ENCODE measurements at places on chromosomes 2 and 18.

- no peak for DNase-seq
Measured at GRCh38 chr2:168139852-168140251, 107.5 kb downstream of the STK39 start.

GRCh38 chr2:199973703-199974102 lies 18.3 kb downstream of the MAIP1 start:
- peak; percentile 58 for DNase-seq

DNA sequence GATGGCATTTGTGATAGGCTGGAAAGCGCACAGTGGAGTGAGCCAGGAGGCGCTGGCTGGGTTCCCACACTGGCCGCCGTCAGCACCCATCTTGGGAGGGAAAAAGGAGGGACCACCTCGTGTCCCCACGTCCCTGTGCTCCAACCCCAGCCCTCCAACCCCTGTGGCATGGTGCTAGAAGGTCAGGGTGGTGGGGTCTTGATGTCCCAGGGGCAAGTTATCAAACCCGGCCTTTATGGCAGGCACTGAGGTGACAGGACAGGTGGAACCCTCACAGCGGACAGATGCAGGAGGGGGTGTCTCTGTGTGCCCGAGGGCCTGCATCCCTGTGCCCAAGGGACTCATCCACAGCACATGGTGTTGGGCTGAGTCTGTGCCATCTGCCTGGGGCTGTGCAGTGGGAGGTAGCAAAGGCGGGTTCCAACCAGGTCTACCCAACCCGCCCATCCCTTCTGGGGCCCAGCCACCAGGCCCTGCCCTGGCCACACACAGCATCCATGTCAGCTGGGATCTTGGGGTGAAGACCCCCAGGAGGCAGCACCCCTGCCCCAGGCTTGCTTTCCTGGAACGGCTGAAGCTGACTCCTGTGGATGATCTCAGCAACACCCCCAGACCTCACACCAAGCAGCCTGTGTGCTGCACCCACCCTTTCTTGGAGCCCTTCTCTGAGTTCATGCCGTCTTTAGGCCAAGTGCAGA lies 246.1 kb downstream of the NDUFA10 start:
- no peak for DNase-seq

DNA sequence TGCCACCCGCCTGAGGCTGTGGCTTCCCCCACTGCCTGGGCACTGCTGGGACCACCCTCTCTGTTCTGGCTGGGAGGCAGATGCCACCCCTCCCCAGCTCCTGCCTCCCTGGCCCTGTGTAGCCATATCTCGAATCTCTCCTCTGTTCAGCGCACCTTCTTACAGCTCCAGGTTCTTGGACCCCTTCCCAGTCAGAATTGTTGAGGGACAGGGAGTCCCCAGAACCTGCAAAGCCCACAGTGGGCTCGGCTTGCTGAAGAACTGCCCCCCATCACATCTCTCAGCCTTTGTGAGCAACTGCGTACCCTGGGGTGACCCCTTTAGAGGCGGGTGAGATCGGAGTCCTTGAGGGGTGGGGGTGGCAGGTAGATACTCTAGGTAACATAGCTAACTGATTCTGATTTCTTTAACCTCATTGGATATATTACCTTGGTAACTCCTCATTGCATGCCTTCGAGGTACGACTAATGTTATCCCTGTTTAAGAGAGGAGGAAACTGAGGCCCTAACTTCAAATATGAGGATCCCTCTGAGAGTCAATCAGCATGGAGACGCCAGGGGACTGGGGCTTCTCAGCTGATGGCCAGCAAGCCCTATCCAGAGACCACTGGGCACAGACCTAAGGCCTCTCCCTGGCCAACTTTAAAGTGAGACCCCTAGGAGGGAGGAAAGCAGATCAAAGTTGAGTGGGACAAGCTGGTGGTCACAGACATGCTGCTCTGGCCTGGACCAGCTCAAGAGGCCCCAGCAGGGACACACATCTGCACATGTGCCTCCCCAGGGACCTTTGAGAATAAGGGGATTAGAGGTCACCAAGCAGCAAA lies 101.3 kb downstream of the CAPN13 start:
- no peak for DNase-seq

- DNase-seq, result peak; percentile 24
Measured at GRCh38 chr18:68676913-68677312, 38.0 kb downstream of the TMX3 start.

DNA sequence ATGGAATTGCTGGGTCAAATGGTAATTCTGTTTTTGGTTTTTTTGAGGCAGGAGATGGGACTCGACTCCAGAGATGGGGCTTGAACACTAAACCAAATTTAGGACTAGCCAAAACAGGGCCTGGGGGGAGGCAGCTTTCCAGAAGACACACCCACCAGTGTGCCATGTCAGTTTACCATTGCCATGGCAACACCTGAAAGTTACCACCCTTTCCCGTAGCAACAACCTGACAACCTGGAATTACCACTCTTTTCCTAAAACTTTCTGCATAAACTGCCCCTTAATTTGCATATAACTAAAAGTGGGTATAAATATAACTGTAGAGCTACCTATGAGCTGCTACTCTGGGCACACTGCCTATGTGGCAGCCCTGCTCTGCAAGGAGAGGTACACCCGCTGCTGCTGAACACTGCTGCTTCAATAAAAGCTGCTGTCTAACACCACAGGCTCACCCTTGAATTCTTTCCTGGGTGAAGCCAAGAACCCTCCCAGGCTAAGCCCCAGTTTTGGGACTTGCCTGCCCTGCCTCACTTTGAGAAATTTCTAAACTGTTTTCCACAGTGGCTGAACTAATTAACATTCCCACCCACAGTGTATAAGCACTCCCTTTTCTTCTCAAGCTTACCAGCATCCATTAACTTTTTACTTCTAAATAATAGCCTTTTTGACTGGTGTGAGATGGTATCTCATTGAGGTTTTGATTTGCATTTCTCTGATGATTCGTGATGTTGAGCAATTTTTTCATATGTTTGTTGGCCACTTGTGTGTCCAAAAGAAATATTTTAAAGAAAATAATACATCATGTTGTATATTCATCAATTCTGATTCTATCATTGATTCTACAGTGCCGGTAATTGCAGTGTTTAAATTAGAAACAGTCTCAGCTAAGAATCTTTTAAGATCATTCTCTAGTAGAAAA lies 10.6 kb downstream of the CDK15 start:
- DNase-seq, result peak; percentile 56

- DNase-seq, result no peak
Measured at GRCh38 chr2:112528541-112528940, 13.7 kb upstream of the POLR1B start.

GRCh38 chr18:49585781-49586663 lies 24.2 kb downstream of the LIPG start:
- no peak for DNase-seq
